ENCODE measurements at places on chromosomes 3 and 15.

GRCh38 chr15:41161336-41161735 is 45.3 kb upstream of the INO80 start:
- DNase-seq = no peak

DNA sequence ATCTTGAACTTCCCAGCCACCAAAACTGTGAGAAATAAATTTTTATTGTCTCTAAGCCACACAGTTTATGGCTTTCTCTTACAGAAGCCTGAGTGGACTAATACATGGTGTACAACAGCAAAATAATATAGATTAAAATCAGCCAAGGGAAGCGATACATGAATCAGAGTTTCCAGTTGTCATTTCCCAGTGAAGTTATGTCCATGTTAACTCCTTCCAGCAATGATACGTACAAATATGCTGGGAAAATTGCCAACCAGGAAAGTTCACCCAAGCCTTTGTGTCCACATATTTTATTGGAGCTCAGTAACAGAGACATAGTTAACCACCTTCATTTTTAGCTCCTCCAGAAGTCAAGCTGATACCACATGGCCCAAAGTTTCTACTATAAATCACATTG is 280.9 kb upstream of the KCNMB2 start:
- no peak for DNase-seq

DNA sequence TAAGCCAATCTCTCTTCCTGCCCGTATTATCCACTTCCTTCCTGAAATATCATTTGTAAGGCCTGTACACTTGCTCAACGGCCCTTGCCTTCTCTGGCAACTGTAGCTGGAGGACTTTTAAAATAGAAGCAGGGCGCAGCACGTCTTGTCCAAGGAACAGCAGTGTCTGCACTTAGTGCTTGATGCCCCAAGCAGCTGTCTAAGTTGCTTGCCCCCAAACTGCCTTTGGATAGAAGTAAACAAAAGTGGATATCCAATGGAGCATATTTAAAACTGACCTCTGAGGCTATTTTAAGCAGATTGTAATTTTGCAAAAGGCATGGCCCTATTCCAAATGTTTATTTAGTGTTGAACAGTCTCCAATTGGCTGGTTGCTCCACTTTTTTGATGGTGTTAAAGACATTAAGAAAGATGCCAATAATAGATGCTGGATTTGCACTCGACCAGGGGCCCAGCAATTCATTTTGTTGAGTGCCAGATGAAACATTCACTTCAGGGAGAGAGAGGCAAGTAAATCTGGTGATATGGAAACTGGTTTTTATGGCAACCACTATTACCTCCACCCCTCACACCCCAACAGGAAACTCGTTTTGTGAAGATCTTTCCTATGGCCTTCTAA is 526.8 kb upstream of the TBL1XR1 start:
- DNase-seq = no peak

DNA sequence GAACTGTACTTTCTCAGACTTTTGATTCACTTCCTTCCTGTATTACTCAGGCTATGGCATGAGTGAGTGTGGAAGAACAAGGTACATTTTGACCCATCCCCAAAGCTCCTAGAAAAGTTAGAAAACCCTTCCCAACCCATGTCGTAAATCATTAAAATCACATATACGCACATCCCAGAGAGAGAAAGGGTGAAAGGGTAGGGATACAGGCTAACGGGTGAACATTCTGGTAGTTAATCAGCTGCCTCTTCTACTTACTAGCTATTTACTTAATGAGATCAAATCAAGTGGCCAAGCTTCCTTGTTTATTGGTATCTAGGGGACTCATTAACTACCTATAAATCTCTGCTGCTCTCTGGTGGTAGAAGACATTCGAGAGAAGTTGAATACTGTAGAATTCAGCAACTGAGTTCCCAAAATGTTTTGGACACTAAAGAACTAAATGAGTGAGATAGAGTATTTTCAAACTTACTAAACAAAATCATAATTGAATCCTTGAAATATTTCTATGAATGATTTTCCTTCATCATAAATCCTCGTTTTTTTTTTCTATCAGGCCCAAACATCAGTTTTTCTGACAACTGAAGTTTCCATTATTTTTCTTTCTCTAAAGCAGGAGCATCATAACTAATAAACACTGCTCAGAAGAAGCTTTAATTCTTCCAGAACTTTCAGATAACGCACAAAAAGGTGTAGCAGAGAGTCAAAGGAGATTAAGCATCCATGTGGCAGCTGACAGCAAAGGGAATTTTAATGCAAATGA is 124.2 kb downstream of the IMPG2 start:
- DNase-seq = no peak

- DNase-seq = no peak
Observed at GRCh38 chr3:87318617-87319021, 42.2 kb upstream of the POU1F1 start.

- DNase-seq = no peak
Observed at GRCh38 chr15:67340630-67341029, 86.0 kb downstream of the IQCH start.

DNA sequence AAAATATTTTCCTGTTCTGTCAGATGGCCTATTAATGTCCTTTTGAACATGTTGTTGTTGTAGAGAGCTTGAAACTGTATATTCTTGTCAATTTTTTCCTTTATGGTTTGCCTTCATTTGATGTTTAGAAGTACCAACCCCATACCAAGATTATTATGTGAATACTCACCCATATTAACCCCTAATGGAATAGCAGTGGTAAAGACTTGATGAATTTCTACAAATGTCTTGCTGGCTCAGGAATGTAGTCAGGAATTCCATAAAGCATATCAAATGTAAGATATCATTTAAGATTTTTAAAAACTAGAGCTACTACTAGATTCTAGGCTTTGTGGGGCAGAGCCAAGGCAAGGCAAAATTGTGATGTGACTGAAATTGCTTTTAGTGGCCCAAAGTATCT is 30.0 kb downstream of the MYO5A start:
- no peak for DNase-seq

DNA sequence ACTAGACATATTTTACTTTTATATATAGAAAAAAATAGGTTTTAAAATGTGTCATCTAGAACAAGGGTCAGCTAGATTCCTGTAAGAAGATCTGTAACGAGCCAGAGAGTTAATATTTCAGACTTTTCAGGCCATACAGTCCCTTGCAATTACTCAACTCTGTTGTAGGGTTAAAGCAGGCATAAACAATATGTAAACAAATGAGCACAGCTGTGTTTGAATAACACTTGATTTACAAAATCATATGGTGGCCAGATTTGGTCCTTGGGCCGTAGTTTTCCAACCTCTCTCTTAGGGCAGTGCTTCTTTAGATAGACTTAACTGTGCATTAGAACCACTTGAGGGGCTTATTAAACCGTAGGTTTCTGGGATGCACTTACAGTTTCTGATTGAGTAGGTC is 19.6 kb downstream of the LRRC57 start:
- DNase-seq = no peak

DNA sequence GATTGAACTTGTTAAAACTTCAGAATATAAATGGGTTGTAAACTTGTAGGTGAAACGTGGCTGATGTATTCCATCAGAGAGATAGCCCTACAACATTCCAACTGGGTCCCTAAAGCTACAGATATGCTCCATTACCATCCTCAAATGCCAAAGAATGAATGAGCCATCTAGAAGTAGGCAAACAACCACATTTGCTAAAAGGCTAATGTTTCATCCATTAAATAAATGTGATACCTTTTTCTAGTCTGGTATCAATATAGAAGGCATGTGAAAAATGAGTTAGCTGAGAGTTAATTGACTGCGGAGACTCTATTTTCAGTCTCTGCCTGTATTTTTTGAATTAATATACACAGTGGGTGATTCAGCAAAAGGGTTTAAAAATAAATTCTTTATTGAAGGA is 203.8 kb downstream of the RBMS3 start:
- no peak for DNase-seq

DNA sequence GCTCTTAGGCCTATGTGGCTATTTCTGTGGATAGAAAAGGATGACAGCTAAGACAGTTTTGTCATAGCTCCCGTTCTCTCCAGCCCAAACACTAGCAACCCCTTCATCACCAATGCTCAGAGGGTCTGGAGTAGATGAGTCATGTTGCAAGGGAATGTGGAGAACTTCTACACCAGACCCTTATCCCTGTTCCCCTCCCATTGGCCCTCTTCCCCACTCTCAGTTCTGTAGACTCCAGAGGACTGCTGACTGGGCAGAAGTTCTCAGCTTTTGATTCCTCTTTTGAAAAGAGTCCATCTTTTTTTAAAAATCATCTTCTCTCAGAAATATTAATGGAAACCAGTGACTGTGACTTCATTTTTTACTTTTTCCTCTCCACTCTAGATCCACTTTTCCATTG is 2.4 kb upstream of the MYZAP start:
- no peak for DNase-seq

DNA sequence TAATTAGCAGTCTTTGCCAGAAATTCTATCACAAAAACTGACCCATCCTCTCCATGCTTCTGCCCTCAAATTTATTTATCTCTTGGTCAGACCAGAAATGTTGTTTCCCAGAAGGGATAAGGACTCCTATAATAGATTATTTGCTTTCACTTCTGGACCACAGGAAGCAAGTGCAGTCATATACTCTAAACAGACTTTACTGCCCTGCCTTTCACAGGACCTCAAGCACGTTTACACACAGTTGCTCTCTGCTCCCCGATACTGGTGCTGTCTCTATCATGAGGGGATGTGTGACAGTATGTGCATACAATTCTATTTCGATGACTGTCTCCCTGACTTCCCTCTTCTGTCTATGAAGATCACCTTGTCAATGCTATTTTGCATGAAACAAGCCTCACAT is 205.5 kb upstream of the TGFBR2 start:
- DNase-seq = no peak

DNA sequence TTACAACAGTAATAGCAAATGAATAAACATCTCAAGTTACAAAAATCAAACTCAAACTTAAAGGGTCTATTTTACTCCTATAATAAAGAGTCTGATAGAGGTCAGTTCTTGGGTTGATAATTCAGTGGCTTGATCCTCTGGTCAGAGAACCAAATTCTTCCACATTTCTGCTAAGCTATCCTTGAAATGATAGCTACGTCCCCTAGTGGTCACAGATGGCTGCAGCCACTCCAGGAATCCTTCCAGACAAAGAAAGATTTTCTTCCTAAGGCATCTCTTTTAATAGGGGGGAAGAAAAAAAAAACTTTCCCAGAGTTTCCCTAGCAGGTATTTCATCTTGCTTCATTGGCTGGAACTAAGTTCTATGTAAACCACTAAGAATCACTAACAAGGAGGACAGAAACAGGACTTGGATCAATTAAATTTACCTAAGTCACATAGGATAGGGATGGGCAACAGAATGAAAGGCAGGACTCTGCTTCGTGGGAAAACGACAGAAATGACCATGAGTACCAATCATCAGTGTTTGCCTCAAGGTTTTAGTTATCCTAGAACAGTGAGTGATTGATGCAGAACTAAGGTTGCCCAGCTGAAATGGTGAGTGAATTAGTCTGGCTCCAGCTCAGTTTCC is 160.7 kb downstream of the STAC start:
- DNase-seq = no peak

DNA sequence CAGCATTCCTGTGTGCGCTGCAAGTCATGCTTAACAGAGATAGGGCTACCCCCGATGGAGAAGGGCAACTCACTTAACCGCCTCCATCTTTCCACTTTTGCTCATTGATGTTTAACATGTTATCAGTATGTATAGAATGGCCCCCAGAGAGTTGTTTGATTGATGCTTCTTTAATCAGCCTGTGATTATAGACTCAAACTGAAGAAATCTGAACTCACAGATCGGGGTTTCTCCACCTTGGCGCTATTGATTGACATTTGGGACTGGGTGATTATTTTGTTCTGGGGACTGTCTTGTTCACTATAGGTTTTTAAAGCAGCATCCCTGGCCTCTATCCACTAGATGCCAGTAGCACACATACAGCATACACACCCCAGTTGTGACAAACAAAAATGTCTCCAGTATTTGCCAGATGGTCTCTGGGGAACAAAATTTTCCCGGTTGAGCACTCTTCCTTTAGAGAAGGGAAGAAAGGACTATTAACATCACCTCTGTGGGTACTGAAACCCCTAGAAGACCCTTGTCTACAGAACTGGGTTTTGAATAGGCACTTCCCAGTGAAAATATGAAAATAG is 54.4 kb downstream of the LARS2 start:
- no peak for DNase-seq

DNA sequence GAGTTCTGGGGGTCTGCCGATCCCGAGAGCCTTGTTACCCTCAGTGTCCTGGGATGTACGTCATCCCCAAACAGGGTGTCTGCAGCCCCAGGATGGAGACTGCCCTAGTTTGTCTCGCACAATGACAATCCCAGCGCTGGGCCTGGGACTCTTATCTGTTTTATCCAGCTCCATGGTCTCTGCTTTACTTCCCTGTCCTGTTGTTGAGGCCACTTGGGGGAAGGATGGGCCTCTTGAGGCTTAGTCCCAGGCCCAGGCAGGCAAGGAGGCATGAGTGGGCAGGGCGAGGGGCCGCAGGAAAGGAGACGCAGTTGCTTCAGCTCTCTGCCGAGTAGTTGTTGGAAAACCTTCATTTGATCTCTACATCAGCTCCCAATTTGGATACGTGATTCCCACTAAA is 17.4 kb downstream of the SMAD6 start:
- no peak for DNase-seq

- no peak for DNase-seq
Observed at GRCh38 chr15:98187549-98187948, 227.0 kb downstream of the ARRDC4 start.

DNA sequence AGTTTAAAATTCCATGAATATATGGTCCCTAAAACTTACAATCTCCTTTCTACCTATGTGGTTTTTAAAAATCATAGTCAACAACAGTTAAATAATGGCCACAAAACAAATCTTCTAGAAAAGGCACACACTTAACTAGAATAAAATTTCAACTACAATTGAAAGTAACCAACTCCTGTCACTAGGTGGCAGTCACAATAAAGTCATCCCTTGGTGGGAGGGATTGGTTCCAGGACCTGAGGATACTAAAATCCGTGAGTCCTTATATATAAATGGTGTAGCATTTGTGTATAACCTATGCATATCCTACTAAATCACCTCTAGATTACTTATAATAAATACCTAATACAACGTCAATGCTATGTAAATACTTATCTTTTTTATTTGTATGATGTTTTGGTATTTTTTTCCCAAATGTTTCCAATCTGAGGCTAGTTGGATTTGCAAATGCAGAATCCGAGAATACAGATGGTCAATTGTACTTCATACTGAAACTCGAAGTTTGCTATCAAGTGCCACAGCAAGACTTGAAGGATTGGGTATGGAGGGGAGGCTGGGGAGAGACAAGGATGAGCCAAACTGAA is 172.6 kb downstream of the FMN1 start:
- no peak for DNase-seq

DNA sequence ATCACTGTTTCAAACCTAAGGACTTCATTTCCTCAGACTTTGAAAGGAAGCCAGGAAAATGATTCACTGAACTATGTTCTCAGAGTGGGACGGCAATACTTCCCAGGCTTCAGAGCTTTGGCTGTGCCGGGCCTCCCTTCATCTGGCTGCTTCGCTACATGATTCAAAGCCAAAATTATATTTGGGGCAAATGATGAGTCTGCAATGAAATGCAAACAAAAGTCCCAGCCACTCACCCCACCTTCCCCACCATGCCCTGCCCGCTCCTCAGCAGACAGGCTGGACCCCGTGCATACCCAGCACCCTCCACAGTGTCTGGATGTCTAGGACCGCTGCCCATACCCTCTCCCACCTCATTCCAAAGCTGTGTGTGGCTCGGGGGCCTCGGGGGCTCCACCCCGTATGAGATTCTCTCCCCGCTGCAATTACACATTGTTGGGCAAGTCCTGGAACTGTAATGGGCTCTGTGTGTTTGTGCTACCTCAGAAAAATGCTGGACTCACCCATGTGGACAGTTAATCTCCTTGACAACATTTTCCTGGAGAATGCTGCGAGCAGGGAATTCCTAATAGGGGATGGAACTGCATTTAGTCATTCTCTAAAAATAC is 32.2 kb downstream of the ATP10A start:
- no peak for DNase-seq
